ENCODE measurements at places on chromosomes 16 and 17.

DNA sequence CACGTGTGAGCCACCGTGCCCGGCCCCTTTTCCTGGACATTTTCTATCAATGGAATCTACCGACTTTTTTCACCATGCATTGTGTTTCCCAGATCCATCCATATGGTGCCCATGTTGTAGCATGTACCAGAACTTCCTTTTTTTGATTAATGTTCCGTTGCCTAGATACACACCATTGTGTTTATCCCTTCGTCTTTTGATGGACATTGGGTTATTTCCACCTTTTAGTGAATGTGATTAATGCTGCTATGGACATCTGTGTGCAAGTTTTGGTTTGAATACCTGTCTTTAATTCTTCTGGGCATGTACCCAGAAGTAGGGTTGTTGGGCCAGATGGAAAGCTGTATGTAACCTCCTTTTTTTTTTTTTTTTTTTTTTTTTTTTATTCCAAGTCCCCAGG is 79.8 kb downstream of the NT5M start:
- DNase-seq, result no peak

GRCh38 chr17:42675965-42676423 is 800 bp downstream of the PLEKHH3 start:
- DNase-seq, result peak; percentile 83

DNA sequence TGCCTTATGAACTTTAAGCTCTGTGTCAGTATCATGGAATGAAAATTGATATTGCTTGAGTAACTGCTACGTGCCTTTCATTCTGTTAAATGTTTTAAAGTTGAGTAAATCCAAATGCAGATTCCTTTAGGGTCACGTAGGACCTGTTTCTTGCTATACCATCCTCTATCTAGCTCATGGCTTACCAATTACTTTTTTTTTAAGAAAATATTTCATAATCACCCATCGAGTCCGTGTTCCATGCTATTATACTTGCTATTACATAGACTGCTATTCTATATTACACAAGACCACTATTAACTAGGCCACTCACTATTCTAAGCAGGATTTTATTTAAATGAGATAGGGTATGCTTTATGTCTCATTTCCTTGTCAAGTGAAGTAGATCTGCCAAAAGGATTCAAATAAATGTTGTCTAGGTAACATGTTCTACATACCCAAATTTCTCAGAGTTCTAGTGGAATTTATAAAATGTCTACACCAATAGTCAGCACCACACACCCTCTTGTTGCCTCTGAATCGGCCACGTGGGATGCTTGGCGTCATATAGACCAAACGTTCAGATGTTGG is 11.9 kb downstream of the ANKFN1 start:
- no peak for DNase-seq

GRCh38 chr16:6027733-6028132 is 930.1 kb upstream of the EEF2KMT start:
- DNase-seq, result no peak
